Brain microvascular endothelial cell (primary cell): ENCODE measurements at places on chromosomes 3 and 15.

GRCh38 chr3:133928903-133929607, 33.4 kb upstream of the RAB6B start:
- DNase-seq = peak; percentile 18

DNA sequence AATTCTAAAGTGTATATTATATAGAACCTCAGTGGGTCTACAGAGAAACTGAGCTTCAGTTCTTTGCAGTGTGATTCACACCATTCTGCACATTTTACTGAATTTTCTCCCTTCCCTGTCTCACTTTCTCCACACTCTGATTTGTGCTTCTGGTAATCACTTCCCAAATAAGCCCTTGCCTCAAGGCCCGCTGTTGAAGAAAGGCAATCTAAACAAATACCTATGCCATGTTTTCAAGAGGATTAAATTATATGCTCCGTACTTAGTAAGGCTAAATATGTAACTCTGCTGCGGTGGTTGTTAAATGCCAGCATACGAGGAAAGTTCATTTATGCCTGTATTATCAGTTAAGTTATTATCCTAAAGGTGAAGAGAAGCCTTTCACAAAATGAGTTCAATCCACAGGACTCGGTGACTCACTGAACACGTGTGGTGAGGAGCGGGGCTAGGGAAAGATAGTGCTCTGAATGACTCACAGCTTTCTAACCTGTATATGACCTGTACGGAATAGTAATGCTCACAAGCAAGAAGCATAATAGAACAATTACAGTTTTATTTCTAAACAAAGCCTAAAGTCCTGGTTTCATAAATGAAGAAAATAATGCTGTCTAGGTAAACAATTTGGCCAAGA, 25.1 kb downstream of the CNTN6 start:
- DNase-seq = peak; percentile 88

DNA sequence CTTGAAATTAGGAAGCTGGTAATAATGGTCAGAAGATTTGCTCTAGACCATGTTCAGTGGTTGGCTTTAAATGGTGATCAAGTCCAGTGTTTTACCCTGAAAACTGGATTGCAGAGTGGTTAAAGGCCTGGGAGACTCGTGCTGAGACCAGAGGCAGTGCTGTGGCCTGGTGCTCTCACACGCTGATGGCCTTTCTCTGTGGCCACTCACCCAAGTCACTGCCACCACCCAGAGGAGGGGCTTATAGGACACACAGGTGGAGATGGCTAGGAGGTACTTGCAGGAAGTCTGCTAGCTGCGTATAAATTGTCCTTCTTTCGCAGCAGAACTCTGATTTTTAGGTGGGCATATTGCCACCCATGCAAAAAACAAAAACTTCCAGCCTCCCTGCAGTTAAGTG, 6.2 kb upstream of the EHD4 start:
- DNase-seq = no peak

DNA sequence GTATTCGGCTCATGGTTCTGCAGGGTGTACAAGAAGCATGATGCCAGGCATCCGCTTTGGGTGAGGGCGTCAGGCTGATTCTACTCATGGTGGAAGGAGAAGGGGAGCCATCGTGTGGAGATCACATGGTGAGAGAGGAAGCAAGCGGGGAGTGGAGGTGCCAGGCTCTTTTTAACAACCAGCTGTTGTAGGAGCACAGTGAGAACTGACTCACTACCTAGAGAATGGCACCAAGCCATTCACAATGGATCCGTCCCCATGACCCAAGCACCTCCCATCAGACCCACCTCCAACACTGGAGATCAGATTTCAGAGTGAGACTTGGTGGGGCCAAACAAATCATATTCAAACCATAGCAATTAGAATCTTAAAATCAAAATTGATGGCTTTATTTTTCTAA, 259.8 kb upstream of the CTDSPL start:
- DNase-seq = no peak

GRCh38 chr3:166860217-166860616, 519.9 kb downstream of the ZBBX start:
- no peak for DNase-seq

DNA sequence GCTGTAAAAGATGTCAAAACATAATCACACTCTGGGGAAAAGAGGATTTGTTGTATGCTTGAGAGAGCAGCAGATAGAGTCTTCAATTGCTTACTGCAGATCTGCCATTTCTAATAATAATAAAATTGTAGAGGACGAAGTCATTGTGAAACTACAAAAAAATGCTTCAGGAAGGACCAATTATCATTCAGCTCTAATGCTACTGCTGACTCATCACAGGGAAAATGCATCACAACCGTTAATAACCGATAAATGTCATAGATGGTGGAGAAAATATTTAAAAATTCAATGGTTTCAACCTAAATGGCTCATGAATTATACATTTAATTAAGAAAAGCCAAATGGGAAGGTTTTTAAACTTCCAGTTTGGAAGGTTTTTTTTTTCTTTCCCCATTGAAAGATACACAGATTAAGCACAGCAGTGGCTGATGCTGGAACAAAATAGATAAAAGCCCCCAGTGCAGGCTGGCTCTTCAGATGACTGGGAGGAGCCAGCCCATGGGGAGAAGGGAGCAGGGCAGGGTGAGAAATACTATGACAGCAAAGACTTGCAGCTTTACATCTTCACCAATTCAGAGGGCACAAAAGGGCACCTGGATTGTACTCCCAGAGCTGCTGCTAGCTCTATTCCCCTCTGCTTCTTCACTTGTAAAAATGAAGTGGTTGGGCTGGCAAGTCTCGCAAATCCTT, 196.1 kb downstream of the CNTN6 start:
- DNase-seq = no peak

- DNase-seq = no peak
Observed at GRCh38 chr3:117941015-117941414, 1093.6 kb downstream of the IGSF11 start.
